Common myeloid progenitor, CD34-positive (primary cell): ENCODE measurements at places on chromosomes 4 and X.
A peak's percentile ranks its signal among the peaks of the same experiment; 100 is the strongest.

DNA sequence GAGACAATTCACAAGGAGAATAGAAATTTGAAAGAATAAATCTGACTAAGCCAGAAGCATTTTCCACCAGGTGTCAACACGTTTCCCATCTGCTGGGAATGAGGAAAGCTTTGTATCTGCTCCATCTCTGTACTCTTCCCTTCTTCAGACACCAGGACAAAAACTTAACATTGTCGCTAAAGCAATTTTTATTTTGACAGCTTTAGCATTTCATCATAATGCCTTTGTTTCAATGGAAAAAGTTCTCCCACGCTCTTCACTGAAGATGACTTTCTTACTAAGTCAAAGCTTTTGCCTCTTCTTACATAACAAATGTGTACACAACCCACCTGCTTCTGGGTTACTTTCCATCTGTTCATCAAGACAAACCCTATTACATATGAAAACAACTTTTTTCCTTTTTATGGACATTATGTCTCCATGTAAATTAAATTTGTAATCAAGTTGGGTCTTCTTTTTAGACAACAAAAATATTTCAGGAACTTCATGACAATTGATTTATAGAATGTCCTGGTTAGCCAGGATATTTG, 141.7 kb upstream of the GUCY1A1 start:
- DNase-seq = no peak

DNA sequence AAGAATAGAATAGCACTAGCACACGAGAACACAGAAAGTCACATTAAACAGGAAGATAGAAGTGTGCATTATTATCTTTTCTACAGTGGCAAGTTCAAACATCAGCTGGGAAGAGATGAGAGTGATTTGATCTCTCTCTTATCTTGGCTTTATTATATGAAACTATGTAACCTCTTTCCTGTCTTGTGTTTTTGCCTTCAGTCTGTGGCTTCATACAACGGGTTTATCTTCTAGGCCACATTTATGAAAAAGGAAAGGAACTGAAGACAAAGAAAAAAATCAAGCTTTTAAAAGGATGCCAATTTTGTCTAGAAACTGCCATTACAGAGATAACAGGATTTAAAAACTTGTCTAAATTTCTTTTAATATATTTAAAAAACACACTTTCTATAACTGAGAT, 983.6 kb downstream of the RPA4 start:
- peak; percentile 80 for DNase-seq

DNA sequence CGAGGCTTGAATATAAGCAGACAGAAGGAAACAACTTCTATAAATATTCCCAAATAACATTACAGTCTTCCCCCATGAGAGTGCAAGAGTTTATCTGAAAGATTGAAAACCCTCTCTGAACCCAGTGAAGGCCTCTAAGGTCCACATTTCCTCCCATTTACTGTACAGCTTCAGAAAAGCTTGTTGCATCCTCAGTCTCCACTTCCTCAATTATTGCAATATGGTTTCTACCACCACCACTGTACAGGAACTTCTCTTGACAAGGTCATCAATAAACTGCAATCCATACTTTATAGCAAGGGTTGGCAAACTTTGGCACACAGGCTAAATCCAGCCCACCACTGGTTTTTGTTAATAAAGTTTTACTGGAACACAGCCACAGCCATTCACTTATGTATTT, 239.0 kb downstream of the THOC2 start:
- DNase-seq = no peak

GRCh38 chrX:97070346-97070745, 186.6 kb downstream of the RPA4 start:
- DNase-seq = no peak

DNA sequence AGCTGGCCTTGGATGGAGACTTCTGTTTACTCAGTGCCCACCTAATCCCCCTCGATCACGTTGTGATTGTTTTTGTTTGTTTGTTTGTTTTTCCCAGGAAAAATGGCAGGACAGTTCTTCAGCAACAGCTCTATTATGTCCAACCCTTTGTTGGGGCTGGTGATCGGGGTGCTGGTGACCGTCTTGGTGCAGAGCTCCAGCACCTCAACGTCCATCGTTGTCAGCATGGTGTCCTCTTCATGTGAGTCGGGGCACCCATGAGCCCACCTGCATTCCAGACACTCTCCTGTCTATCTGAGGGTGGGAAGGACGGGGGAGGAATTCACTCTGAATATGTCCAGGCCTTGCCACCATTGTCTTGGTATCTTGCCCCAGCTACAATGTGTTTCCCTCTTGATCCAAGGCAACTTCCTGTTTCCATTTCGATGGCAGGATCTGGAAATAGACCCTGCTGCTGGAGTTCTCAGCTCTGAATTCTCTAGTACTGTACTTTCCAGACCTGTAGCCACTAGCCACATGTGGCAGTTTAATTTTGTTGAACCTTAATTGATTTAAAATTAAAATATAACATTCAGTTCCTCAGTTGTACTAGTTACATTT, 10.5 kb downstream of the SLC34A2 start:
- DNase-seq = no peak

DNA sequence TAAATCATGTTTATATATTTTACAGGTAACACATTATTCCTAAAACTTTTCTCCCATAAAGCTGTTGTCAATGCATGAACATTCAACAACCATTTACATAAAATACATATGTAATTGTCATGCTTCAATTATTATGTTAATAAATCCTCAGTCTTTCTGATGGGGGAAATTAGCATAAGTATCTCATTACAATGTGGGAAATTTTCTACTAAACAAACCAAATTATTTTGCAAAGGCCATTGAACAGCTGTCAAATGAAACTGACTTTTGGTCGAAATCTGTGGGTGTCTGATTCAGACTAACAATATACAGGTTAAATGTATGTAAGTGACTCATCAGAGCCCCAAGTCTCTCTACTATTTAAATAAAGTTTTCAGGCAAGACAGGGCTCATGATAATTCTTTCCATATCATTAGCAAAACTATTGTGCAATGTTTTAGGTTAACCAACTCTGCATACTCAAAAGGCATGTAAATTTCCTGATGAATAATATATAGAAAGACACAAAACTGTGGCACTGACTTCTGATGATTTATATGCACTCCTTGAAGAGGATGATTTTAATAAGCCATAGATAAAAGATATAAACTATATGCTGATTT, 795.3 kb upstream of the AADAT start:
- no peak for DNase-seq

DNA sequence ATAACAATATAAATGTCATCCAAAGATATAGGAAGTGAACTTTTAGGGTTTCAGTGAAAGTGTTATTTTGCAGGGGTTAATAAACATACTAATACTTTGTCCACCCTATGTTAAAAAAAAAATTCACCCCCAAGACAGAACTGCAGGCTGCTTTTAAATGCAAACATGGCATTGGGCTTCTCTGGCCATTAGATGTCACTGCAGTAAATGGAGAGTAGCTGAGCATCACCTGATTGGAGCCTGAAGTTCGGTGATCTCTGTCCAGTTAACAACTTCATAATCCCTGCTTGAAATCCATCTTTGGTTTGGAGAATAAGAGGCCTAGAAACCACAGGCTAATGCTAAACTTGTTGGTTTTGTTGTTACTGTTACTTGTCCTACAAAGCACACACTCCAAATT, 18.7 kb downstream of the SLC25A43 start:
- DNase-seq = no peak

DNA sequence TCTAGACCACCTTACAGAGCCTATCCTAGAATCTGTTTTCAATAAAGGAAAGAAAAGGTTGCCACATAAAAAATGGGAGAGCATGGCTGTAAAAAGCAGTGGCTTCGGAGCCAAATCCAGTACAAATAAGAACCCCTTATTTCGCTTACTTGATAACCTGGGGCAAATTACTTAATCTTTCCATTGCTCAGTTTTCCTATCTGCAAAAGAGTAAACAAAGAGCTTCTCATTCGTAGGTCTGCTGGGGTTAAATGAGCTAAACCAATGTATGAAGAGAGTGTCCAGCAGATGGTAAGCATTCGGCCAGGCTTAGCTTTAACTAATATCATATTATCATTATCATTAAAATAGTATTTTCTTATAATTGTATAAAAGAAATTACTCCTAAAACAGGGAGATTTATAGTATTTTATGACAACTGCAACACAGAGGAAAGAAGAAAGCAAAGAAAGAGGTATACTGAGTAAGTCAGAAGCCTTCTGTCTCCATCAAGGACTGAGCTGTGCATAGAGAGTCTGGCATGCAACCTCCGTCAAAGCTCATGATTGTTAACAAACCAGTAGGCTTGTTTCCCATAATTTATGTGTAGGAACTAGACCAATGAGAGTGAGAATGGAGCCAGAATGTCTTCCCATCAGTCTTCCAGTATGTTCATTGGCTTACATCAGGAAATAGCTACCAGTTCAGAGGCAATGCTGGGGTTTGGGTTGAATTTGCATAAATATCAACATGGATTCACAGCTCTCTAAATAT, 364.9 kb downstream of the UNC5C start:
- no peak for DNase-seq

DNA sequence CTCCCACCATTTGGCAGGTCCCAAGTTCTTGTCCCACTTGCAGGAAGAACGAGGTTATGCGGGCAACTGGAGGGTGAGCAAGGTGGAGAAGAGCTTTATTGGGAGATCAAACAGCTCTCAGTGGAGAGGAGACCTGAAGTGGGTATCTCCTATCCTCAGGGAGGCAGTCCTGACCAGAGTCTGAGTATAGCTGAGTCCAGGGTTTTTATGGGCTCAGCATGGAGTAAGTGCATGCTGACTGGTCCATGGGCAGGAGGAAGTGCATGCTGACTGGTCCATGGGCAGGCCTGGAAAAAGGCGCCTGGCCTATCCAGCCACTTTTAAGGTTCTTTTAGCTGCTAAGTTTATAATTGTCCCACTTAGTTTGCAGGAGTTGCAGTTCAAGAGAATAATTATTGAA, 7.4 kb upstream of the HNRNPD start:
- DNase-seq = no peak

GRCh38 chrX:115260330-115260729, 26.4 kb upstream of the LRCH2 start:
- DNase-seq = no peak

GRCh38 chrX:24148121-24148520, 1.4 kb upstream of the ZFX start:
- no peak for DNase-seq

DNA sequence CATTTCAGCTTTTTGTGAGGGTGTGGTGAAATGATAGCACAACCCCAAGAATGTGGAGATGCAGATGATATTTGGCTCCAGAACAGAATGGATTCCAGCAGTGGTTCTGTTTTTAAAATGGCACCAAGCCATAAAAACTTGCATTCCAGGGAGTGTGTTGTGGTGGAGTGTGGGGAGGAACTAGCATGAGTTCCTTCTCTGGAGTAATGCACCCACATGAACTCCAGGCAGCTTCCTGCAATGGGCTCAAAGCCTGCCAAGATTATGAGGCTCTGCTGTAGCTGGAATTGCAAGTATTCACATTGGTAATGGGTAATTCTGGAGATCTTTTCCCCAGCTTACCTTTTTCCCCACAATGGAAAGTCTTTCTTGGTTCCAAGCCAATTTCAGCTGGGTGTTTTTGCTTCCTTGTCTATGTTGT, 161.4 kb downstream of the RAB28 start:
- DNase-seq = no peak

DNA sequence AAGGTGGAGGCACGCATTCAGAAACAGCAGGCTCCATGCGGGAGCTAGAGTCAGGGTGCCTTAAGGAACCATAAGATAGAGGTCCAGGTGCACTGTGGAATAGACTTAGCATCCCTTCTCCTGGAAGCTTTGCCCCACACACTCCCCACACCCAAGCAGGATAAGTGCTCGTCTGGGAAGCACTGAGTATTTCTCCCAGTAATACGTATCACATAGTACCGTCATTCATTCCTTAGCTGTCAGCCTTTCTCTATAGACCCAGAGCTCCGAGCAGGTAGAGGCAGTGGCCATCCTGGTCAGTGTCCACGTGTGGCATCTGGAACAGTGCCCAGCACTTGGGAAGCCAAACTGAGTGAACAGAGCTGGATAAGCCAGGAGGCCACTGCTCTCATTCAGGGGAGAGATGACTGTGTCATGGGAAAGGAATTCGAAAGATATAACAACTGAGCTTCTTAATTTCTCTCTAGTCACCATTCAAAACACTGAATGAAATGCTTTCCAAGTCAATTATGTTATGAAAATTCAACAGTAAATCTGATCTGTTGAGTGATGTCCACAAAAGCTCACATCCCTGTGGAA, 9.9 kb downstream of the APBB2 start:
- no peak for DNase-seq

- no peak for DNase-seq
Measured at GRCh38 chr4:7003176-7003878, 39.8 kb upstream of the TADA2B start.

GRCh38 chr4:17771284-17771908, 10.0 kb downstream of the FAM184B start:
- DNase-seq = no peak

DNA sequence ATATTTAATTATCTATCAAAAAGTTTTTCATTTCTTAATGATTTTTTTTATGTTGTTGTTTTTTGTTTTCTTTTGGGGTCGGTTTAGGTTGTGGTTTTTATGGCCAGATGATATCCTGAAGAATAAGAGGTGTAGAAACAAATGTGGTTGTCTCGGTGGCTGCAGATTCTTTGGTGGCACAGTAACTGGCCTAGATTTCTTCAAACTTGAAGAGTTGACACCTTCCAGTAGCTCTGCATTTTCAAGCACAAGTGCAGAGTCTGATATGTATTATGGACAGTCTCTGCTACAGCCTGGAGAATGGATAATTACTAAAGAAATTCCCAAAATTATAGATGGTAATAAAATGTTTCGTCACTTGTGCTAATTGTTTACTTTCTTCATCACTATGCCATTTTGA, 82.6 kb downstream of the BLTP1 start:
- DNase-seq = no peak

DNA sequence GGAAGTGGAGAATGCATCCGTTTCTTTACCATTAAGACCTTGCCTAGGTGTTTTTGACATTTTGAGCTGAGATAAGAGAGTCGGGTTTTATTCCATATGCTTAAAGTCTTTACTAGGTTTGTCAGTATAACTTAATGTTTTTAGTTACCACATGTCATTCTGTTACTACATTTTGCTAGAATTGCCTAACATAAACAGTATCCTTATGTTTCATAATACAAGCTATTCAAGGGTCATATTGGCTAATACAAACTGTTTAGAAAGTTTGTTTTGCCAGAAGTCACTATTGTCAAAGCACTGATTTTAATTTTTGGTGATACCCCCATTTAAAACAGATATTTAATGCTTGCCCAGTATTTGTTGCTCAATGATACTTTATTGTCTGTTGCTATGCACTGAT, 427.7 kb upstream of the MAGEB2 start:
- DNase-seq = no peak

GRCh38 chr4:159358226-159358625, 255.3 kb downstream of the RAPGEF2 start:
- DNase-seq = no peak

DNA sequence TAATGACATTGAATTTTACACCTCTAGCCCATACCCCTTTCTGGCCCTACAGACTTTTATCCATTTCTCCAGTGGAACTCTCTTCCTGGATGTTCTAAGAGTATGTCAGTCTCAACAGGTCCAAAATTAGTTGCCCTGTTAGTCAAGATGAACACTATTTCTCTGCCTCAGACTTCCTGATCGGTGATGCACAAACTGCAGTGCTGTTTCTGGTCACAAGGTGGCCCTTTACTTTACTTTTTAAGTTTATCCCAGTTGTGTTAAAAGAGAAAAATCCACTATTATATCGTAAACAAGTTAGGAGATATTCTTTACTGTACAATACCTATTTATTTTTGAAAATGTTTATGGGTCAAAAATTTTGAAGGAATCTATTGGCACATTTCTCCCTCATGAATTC, 13.1 kb downstream of the TCEAL7 start:
- peak; percentile 72 for DNase-seq
